ENCODE measurements at places on chromosomes 3 and 15.
A peak's percentile ranks its signal among the peaks of the same experiment; 100 is the strongest.

DNA sequence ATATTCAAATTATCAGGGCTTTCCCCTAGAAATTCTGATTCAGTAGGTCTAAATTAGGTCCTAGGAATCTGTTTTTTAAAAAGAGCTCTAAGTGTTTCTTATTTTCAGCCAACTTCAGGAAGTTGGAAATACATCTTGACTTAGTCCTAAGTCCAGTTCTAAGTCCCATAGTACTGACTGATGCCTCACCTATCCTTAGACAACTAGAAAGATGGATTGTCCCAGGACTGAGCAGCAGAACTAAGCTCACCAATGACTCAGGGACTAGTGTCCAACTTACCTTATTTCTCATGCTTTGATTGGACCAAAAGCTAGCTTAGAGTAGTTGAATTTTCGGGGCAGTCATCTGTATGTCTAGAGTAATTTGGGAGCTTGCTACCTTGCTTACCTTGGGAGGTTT, 26.2 kb upstream of the C3orf38 start:
- DNase-seq: no peak

- DNase-seq: no peak
Observed at GRCh38 chr3:44939581-44940036, 36.4 kb downstream of the ZDHHC3 start.

- peak; percentile 41 for DNase-seq
Observed at GRCh38 chr15:24954783-24955530, at the start of the genes SNRPN and SNURF. Gene SNRPN, plus strand, starts transcription at chr15:24954987. Its CDS starts 19,467 bp downstream, at chr15:24974454. Gene SNURF, plus strand, starts transcription at chr15:24954987. Its CDS starts 62 bp downstream, at chr15:24955049.

- DNase-seq: no peak
Observed at GRCh38 chr3:146539315-146539714, 5.1 kb downstream of the PLSCR1 start.

- no peak for DNase-seq
Observed at GRCh38 chr3:23112491-23112890, 90.6 kb upstream of the UBE2E2 start.

- DNase-seq: no peak
Observed at GRCh38 chr3:134317106-134317947, 56.9 kb downstream of the AMOTL2 start.

GRCh38 chr3:16102905-16103364, 71.5 kb upstream of the GALNT15 start:
- no peak for DNase-seq

GRCh38 chr3:17799312-17799711, 56.9 kb upstream of the TBC1D5 start:
- DNase-seq: no peak

DNA sequence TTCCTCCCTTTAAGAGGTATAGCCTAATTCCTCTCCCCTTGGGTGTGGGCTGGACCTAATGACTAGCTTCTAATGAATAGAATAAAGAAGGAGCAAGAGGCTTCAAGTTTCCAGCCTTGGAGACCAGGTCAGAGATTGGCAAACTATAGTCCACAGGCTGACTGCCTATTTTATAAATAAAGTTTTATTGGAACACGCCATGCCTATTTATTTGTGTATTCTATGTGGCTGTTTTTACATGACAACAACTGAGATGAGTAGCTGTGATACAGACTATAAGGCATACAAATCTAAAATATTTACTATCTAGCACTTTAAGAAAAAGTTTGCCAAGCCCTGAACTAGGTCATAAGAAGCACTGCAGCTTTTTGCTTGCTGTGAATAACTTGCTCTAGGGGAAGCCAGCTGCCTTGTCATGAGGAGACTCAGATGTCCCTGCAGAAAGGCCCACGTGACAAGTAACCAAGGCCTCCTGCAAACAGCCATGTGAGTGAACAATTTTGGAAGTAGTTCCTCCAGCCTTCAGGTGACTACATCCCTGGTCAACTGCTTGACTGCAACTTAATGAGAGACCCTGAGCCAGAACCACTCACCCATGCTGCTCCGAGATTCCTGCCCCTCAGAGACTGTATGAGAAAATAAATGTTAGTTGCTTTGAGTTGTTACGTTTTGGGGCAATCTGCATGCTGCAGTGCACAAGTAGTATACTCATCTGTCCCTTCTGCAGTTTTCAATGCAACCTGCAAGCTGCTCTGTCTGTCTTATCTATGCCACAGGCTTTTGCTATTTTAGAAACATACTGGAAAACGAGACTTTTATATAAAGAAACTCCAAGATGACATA, 21.1 kb upstream of the MAP3K13 start:
- no peak for DNase-seq

GRCh38 chr3:116265320-116265695, 180.0 kb downstream of the LSAMP start:
- no peak for DNase-seq

- peak; percentile 43 for DNase-seq
Observed at GRCh38 chr3:9727041-9727595, 4.4 kb upstream of the BRPF1 start.
